SK-MEL-5 (cell line): ENCODE measurements at places on chromosomes 2 and 18.

DNA sequence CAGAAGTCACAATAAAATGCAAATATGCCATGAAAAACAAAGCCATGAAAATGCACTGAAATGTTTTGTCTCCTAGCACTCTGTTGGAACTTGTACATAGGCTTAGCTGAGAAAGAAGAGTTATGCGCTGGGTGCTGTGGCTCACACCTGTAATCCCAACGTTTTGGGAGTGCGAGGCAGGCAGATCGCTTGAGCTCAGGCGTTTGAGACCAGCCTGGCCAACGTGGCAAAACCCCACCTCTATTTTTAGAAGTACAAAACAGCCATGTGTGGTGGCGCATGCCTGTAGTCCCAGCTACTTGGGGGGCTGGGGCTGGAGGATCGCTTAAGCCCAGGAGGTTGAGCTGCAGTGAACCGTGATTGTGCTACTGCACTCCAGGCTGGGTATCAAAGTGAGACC lies 39.9 kb downstream of the IRS1 start:
- no peak for DNase-seq

DNA sequence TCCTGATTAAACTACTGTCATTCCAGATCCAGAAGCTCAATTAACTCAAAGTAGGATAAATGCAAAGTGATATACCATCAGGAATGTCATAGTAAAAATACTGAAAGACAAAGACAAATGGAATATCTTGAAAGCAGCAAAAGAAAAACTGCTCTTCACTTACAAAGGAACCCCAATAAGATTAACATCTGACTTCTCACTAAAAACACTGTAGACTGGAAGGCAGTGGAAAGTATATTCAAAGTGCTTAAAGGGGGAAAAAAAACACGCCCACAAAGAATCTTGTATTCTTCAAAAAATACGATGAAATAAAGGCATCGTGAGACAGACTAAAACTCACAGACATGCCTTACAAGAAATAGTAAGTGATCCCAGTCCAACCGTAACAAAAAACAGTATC lies 195.7 kb downstream of the DOK6 start:
- DNase-seq: no peak

GRCh38 chr18:79844999-79845563 lies 47.3 kb downstream of the KCNG2 start:
- no peak for DNase-seq

- peak; percentile 53 for DNase-seq
These were observed 61.9 kb downstream of the SPRED2 start for GRCh38 chr2:65370387-65371073.

GRCh38 chr2:215084080-215084479 lies 54.3 kb downstream of the ABCA12 start:
- DNase-seq: no peak

DNA sequence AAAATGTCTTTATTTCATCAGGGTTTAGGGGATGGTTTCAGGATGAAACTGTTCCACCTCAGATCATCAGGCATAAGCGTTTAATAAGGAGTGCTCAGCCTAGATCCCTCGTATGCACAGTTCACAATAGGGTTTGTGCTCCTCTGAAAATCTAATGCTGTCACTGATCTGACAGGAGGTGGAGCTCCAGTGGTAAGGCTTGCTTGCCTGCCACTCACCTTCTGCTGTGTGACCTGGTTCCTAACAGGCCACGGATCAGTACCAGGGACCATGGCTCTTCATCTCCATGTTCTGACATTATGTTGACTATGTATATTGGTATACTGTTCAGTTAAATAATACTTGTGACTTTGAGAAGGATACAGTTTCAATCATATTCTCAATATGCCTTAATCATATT lies 41.6 kb downstream of the PPIG start:
- DNase-seq: no peak

- peak; percentile 39 for DNase-seq
These were observed 178.9 kb downstream of the GFPT1 start for GRCh38 chr2:69208023-69208595.

DNA sequence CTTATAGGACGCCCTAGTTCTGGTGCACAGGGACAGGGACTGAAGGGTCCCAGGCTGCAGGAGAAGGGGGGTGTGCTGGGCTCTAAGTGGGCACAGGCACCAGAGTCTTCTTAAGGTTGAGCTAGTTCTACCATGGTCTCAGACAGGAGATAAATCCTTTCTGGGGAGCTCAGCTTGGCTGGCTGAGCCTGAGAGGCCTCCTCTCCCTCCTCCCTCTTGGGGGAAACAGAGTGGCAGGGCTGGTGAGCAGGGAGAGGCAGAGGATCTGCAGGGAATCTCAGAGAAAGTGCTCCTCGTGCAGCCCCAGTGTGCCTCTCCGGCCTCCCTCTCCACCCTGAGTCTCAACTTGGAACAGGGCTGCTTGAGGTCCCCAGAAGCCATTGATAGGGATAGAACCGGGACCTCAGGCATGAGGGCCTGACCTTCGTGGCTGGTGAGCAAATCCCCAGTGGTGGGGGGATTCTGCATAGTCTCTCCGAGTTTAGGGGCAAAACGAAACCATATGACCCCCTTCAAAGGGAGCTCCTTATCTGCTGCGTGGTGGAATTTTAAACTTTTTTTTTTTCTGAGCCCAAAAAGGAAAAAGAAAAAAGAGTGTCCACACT lies 2.0 kb downstream of the GDF7 start:
- DNase-seq: no peak
